ENCODE measurements at places on chromosomes 3 and 15. TPM values are rescaled to one million over a fixed set of nuclear protein-coding genes. Genes with fewer than 3 reads are reported as not detected.
A peak's percentile ranks its signal among the peaks of the same experiment; 100 is the strongest.

GRCh38 chr3:158121295-158121694 lies 11.4 kb downstream of the RSRC1 start:
- no peak for DNase-seq

DNA sequence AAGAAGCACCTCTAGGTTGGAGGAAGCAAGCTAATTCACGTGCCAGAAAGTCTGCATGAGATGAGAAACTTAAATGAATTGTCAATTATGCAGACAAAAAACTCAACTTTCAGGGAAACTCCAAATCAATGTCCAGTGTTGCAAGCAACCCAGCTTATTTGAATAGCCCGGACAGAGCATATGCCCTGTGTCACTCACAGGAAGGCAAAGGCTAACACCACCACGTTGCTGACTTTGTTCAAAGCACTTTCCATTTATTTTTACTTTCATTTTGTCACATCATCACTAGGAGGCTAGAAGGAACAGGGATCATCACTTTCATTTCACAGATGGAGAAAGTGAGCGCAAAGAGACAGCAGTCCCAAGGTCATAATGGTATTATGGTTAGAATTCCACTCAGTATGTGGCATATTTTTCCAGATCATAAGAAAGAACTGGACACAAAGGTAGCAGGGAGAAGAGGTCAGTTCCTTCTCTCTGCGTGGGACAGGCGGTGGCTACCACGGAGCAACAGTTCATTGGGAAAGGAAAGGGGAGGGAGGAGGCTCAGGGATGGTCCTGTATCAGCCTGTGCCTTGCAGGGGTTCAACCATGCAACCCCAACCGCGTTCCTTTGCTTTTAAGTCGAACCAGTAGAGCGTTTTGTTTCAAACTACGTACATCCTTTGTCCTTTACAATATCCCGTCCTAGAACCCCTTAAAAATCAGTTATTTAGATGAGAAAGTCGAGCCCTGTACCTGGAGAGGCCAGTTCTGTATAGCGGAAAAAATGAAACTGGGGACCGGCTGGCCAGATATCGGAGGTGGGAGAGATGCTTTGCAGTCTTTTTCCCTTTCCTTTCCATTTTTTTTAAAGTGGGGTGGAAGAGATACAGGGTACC lies 1.1 kb downstream of the HEG1 start:
- no peak for DNase-seq

GRCh38 chr3:82629937-82630336 lies 868.5 kb upstream of the GBE1 start:
- DNase-seq = no peak

DNA sequence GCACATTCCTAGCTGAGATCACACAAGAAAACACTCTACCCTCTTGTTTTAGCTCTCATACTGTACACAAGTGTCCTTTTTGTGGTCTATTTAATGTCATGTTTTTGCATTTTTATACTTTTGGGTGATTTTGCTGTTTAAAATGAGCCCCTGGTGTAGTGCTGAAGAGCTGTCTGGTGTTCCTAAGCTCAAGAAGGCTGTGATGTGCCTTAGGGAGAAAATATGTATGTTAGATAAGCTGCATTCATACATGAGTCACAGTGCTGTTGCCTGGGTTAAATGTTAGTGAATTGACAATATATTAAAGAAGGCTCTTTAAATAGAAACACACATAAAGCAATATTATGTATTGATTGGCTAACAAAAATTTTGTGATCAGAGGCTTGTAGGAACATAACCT lies 387.4 kb upstream of the C2CD4B start:
- DNase-seq = no peak

DNA sequence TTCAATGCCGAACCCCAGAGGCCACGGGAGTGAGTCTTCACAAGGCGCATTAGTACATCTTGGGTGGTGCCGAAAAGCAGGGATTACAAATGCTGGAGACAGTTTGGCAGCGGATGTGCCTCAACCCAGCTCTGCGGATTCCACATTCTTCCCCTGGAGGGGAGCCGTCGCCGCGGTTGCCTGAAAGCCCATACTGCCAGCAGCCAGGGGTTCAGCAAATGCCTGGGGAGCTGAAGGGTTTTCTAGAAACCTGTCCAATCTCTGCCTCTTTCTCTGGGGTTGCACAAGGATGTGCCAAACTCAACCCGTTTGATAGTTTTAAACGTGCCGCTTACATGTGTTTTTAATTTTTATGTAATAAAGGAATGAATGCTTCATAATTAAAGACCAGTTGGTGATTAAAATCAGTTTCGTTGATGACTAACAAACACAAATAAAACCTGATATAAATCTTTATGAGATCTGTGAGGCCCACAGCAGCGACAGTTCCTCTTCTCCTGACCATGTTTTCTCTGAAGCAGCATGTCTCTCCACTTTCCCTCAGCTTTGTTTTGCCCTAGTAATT lies 74.6 kb upstream of the LEKR1 start:
- peak; percentile 80 for DNase-seq

- DNase-seq = no peak
Measured at GRCh38 chr15:70466305-70466704, 297.1 kb downstream of the UACA start.

DNA sequence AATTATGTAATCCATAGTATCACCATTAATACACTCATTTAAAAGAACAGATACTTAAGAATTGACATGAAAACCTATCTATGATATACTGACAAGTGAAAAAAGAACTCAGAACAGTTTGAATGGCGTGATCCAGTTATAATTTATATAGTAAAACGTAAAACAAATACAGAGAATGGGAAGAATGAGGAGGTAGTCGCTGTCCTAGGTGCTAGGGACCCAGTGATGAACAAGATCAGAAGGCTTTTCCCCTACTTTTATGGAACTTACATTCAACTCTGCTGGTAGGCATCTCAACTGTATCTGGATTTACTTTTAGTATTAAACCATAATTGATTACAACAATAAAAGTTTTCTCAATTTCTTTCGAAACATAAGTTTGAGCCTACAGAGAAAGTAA lies 31.8 kb downstream of the GSK3B start:
- DNase-seq = no peak

BSN gene
- total RNA-seq = 0.34 TPM

DZIP1L gene
- 6.2 TPM for total RNA-seq

COL7A1 gene
- total RNA-seq = 4.8 TPM

CTDSPL gene
- 43.4 TPM for total RNA-seq

MASP1 gene
- total RNA-seq = 56.3 TPM
